ENCODE measurements at places on chromosomes 1 and 21.

- DNase-seq: no peak
These were observed 43.9 kb upstream of the ADGRL2 start for GRCh38 chr1:81756872-81757271.

GRCh38 chr1:31399976-31400375 lies 13.0 kb upstream of the SERINC2 start:
- no peak for DNase-seq

DNA sequence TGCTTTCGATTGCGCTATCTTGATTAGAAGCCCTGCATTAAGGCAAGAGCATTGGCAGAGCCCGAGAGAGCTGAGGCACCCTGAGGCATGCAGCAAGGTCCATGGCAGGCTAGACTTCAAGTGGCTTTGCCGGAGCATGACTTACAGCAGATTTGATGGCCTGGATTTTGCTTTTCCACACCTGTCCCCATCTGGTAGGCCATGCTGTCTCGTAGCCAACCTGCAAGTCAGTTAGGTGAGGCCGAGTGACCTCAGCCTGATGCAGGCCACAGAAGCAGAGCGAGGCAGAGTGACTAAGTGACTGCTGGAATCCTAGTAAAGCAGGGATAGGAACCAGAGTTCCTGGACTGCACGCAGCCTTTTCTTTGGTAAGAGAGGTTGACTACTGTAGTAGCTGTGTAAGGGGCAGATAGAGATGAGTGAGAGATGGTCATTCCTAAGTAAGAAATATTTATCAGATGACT lies 148.9 kb downstream of the PBX1 start:
- DNase-seq: peak; percentile 42

- no peak for DNase-seq
These were observed 492.2 kb upstream of the PKN2 start for GRCh38 chr1:88191917-88192316.

DNA sequence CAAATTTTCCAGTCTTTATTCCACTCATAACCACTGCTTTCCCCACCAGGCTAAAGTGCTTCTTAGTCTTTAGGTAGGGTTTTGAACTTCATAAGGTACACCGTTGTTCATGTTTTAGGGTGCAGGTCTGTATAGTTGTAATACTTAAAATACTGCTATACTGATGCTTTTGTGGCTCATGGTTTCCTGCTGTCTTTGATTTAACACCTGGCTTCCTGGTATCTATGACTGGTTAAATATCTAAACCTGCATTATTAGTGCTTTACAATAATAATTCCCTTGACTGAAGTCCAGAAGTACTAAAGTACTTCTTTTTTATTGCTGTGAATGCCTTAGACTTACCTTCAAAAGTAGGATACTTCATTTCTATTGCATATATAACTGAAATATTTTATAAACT lies 384.7 kb downstream of the SRGAP2C start:
- DNase-seq: no peak

GRCh38 chr1:57485643-57486042 lies 61.8 kb upstream of the DAB1 start:
- DNase-seq: no peak
